Parietal lobe (tissue), 2 donors: ENCODE measurements at places on chromosomes 6 and 20. TPM values are rescaled to one million over a fixed set of nuclear protein-coding genes. Genes with fewer than 3 reads are reported as not detected.

The BPIFB4 gene
- total RNA-seq = not detected

The MLN gene
- not detected for total RNA-seq

The PSORS1C1 gene
- not detected for total RNA-seq

The CHD6 gene
- total RNA-seq = 105 TPM

The KIF13A gene
- total RNA-seq = 28.5 TPM

The DYNLRB1 gene
- total RNA-seq = 59.5 TPM

The GJA1 gene
- 17.5 TPM for total RNA-seq

The GDAP1L1 gene
- 121 TPM for total RNA-seq

The PRDM13 gene
- not detected for total RNA-seq

The SLC9A8 gene
- 8.1 TPM for total RNA-seq

The GMEB2 gene
- 9.7 TPM for total RNA-seq

The SLC22A2 gene
- total RNA-seq = not detected

The GLP1R gene
- not detected for total RNA-seq

The R3HDML gene
- total RNA-seq = not detected

The PDYN gene
- 1.6 TPM for total RNA-seq

The BMP7 gene
- 16.9 TPM for total RNA-seq

The HRH3 gene
- 0.31 TPM for total RNA-seq

The LBP gene
- not detected for total RNA-seq

The SRSF12 gene
- 38.2 TPM for total RNA-seq

The OPN5 gene
- total RNA-seq = not detected

The MYBL2 gene
- total RNA-seq = 2.2 TPM

The CST5 gene
- not detected for total RNA-seq

The SLC13A3 gene
- 13.1 TPM for total RNA-seq

The DEFB124 gene
- total RNA-seq = not detected

The RBL1 gene
- total RNA-seq = 25.0 TPM

The ATP6V1G2 gene
- total RNA-seq = 58.8 TPM

The RUNX2 gene
- 0.31 TPM for total RNA-seq

The LST1 gene
- not detected for total RNA-seq

The FAM162B gene
- total RNA-seq = 1.3 TPM

The RIPOR3 gene
- total RNA-seq = 2.2 TPM

The REV3L gene
- 115 TPM for total RNA-seq

The TNFRSF21 gene
- total RNA-seq = 41.9 TPM

The LRRC73 gene
- 4.1 TPM for total RNA-seq

The FIG4 gene
- 49.8 TPM for total RNA-seq

The CLPSL2 gene
- not detected for total RNA-seq

The LINC00237 gene
- 2.8 TPM for total RNA-seq

The RNF144B gene
- total RNA-seq = 1.9 TPM

The SLC17A3 gene
- not detected for total RNA-seq

The RPS6KA2 gene
- total RNA-seq = 47.9 TPM

The MMS22L gene
- total RNA-seq = 39.4 TPM

The CD109 gene
- 1.9 TPM for total RNA-seq

The BTNL2 gene
- not detected for total RNA-seq

The RNF182 gene
- total RNA-seq = 71.1 TPM

The CST2 gene
- not detected for total RNA-seq

The VGLL2 gene
- total RNA-seq = not detected
